ENCODE measurements at places on chromosomes 1 and 21.

GRCh38 chr1:40338745-40339419 lies 21.8 kb upstream of the COL9A2 start:
- DNase-seq = peak; percentile 78

DNA sequence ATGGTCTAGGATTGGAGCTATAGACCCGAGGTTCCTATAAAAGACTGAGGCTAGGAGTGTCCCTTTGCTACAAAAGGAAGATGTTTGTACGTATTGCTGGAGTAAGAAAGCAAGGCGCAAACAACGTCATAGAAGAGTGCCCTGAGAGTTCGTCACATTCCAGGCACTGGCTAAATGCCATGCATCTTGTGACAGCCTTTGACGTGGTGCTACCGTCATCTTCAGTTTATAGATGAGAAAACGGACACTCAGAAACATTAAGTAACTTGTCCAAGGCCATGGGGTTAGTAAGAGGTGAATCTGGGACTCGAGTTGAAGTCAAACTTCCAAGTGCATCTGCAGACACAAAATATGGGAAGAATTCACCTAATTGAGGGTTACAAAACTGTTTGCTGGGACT lies 104.2 kb upstream of the SLC45A1 start:
- no peak for DNase-seq

GRCh38 chr1:104196136-104196535 lies 446.4 kb downstream of the AMY1C start:
- peak; percentile 28 for DNase-seq

DNA sequence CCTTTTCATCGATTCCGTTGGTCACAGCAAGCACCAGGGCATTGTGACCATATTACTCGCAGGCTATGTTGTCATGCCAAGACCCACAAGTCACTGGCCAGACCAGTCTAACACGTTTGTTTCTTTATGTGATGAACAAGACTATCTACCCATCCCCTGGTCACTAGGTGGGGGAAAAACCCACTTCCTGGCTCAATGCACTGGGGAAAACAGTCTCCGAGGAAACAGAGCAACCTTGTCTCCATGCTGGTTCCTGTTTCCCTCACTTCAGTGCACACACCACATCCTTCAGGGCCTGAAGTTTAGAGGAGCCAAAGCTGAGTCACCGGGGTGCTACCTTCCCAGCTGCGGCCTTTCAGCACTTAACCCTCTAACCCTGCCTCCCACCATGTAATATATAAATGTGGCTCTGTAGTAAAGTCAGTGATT lies 20.9 kb downstream of the ERICH3 start:
- DNase-seq = no peak

GRCh38 chr1:183806675-183807074 lies 1.8 kb downstream of the RGL1 start:
- DNase-seq = no peak

GRCh38 chr1:10862743-10863335 lies 66.4 kb upstream of the CASZ1 start:
- DNase-seq = no peak

DNA sequence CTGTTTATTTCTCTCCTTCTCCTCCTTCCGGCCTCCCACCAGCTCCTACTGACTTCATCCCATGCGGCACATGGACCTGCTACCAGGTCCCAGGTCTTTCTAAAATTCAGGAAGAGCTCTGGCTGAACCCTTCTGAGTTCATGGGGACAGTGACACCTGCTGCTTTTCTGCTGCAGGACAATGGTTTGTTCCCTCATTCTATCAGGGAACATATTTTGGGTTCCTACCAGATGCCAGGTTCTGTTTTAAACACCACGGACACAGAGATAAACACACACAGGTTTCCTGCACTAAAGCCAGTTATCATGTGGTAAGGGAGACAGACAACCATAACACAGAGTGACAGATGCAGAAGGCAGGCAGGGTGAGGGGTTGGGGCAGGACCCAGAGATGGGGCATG lies 114.0 kb upstream of the RAB4A start:
- DNase-seq = peak; percentile 49

- DNase-seq = peak; percentile 49
These were observed 13.1 kb downstream of the IL6R start for GRCh38 chr1:154418062-154418921.

GRCh38 chr1:81699234-81699633 lies 101.5 kb upstream of the ADGRL2 start:
- DNase-seq = no peak

DNA sequence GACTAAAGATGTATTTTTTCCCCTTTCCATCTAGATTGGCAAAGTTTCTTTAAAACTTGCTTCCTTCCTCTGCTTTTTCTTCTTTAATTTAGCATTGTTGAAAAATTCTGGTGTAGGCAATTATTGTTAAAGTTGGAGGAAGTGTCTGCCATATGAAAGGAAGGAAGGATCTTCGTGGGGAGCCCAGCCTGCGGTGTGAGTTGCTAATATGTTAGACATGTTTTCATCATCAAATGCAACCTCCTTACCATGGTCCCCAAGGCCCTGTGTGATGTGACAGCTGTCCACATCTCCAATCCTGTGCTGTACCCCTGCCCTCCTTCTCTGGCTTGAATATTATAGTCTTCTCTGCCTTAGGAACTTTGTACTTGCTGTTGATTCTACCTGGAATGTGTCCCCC lies 81.0 kb upstream of the ZBTB18 start:
- no peak for DNase-seq

DNA sequence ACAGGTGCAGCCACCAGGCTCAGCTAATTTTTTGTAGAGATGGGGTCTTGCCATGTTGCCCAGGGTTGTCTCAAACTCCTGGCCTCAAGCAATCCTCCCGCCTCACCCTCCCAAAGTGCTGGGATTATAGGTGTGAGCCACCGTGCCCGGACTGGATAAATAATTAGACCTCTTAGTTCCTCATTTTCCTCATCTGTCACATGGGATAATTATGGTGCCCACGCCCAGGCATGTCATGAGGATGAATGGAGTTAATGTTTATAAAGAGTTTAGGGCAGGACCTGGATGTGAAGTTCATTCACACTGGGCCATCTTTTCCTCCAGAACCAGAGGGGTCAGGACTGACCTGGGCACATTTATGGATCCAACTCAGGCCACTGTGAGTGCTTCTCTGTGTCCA lies 23.7 kb downstream of the PADI3 start:
- no peak for DNase-seq

- peak; percentile 91 for DNase-seq
These were observed 56.2 kb upstream of the RASAL2 start for GRCh38 chr1:178037510-178038253.

- DNase-seq = no peak
These were observed 20.8 kb downstream of the ACADM start for GRCh38 chr1:75745276-75745675.

DNA sequence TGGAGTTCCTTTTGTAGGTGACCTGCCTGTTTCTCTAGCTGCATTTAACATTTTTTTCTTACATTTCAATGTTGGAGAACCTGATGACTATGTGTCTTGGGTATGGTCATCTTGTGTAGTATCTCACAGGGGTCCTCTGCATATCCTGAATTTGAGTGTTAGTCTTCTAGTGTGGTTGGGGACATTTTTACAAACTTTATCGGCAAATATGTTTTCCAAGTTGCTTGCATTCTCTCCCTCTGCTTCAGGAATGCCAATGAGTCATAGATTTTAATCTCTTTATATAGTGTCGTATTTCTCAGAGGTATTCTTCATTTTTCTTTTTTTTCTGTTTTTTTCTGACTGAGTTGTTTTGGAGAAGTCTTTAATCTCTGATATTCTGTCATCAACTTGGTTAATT lies 684.0 kb downstream of the NCAM2 start:
- DNase-seq = no peak

DNA sequence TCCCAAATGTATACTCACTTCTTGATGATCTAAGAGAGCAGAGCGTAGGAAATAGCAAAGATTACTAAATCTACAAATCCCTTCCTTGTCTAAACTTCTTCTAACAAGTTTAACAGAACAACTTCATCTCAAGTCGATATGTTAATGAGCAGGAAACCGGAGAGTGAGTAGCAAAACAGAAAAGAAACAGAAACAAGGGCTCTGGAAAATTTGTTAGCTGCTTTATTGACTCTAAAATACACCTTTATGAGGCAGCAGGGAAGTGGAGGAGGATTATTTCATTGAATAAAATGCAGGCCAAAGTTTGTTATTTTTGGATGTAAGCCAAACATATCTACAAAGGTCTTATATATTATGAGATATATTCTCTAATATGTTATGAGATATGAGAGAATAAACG lies 192.4 kb downstream of the LRRIQ3 start:
- DNase-seq = no peak

DNA sequence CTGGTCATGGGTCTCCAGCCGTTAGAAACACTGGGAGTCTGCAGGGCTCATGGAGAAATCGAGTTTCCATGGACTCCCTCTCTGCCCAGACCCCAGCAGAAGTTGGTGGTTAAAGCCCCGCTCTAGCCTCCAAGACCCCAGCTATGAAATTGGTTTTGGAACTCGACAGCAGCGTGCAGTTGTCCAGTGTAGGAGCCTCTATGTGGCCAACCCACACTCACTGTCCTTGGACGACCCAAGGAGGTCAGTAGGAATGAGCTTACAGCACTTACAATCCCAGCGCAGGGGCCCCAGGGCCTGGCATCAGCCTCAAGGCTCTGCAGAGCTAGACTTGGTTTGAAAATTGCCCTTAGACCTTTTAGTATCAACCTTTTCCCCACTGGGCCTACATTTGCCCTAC lies 3.2 kb upstream of the PRDM16 start:
- no peak for DNase-seq

GRCh38 chr1:204769997-204770396 lies 84.5 kb upstream of the LRRN2 start:
- no peak for DNase-seq

DNA sequence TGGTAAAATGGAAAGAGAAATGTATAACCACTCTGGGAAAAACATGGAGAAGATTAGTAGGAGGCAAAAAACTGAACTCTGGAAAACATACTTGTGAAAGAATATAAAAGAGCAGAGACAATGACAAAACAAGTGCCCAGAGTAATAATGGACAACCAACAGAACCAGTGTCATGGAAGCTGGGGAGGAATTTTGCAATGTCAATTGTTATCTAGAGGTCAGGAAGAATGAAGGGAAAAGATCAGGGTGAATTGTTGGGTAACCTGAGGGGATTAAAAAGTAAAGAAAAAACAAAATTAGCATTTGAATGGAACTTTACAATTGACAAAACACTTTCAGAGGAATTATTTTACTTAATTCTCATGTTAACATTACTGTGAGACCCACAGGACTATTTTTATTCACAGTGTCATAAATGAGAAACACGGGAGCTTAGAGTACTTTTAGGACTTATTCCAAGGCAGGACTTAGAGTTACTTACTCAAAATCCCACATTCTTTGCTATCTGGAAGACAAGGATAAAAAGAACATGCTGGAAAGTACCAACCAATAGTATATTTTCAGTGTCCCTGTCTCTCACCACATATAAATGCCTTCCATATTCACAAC lies 19.5 kb downstream of the JAM2 start:
- no peak for DNase-seq

DNA sequence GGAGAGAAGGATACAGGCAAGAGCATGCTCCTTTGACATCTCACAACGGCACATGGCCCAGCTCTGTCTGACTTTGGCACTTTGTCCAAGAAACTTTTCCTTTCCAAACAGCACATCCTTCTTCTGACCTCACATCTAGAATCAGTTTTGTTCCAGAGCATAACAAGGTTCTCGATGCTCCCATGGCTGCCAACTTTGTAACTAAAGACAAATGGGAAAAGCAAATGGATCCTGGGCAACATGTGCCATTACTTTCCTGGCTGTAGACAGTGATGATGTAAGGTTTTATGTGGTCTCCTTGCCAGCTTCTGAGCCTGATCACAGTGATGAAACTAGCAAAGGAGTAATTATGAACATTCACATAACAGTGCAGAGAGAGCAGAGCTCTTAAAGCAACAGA lies 171.8 kb upstream of the C1orf87 start:
- no peak for DNase-seq

DNA sequence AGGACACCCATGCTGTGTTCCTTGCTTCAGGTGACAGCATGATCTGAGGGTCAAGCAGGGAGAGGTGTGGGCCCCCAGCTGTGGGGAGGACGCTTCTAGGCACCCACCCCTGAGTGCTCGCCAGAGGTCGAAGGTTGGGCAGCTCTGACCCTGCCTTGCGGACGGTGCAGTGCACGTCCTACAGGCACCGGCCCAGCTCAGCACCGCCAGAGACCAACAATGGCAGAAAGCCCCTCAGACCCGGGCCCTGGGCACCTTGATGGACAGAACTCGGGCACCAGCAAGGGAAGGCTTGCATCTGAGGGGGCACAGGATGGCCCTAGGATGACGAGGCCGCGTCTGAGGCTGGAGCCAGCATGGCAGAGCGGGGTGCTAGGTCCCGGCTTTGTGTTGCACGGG lies 24.7 kb downstream of the NADK start:
- DNase-seq = no peak

GRCh38 chr21:43331962-43332828 lies 94.7 kb downstream of the SIK1 start:
- no peak for DNase-seq

GRCh38 chr1:27571439-27572018 lies 32.4 kb downstream of the AHDC1 start:
- peak; percentile 66 for DNase-seq

DNA sequence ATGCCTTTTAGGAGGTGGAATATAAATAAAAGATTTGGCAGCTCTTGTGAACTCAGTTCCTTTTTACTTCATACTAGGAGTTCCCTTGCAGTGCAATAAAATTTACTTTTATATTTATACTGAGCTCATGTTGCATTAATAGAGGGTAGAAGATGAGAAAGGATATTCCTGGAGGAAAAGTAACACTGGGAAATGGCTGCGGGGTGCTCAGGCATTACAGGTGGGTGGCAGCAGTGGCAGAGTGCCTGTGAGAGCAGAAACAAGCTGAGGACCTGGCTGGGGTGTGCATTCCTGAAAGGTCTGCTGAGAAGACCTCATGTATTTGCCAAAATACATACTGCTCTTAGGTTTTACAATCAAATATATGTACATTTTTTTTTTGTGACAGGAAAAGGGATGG lies 126.9 kb downstream of the COQ8A start:
- no peak for DNase-seq

GRCh38 chr1:204468206-204468605 lies 26.4 kb downstream of the PIK3C2B start:
- no peak for DNase-seq

DNA sequence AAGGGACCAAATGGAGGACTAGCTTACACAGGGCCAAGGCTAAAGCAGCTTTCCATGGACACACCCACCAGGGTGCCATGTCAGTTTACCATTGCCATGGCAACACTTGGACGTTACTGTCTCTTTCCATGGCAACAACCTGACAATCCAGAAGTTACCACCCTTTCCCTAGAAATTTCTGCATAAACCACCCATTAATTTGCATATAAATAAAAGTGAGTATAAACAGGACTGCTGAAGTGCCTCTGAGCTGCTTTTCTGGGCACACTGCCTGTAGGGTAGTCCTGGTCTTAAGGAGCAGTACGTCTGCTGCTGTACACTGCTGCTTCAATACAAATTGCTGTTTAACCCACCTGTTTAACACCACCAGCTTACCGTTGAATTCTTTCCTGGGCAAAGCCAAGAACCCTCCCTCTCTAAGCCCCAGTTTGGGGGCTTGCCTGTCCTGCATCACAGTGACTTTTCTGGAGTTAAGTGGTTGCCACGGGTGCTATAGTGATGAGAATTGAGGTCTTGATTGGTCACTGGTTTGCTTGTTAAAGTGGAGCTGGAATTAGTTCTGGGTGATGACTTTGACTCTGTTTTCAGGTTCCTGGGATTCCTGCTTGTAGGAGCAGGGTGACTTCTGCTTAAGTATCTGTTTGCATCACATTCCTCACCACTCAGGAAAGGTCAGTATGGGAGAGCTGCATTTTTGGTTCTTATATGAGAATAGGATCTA lies 83.2 kb downstream of the CLDN17 start:
- DNase-seq = no peak

All from SK-N-SH (cell line).